ENCODE measurements at places on chromosomes 5 and 9.

GRCh38 chr9:88748566-88749261 lies 213.7 kb downstream of the NXNL2 start:
- no peak for DNase-seq

DNA sequence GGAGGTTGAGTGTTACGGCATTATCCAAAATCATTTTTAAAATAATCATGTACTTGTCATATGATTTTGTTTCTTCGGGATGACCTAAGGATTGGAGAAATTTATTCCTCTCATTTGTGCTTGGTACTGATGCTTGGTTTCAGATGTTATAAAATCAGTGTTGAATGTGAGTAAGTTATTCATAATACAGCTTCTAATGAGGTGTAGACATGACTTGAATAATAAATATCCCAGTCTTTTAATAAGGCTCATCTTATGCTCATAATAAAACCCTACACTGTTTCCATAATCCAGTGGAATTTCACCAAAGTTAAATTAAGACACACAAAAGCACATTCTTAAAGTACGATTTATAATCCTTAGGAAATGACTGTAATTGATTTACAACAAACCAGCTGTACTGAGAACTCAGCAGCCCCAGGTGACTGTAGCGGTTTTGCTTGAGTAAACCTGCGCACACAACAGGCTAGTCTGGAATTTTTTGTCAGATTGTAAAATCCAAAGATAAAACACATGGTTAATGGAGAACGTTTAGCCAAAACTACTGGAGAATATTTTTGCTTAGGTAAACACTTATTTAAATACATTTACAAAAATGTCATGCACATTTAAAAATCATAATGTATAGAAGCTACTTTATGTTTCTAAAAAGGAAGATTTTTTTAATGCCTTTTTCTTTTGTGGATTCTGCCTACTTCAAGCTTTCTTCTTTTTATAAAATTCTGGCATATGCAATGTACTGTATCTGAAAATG lies 609.8 kb upstream of the GRAMD2B start:
- no peak for DNase-seq

DNA sequence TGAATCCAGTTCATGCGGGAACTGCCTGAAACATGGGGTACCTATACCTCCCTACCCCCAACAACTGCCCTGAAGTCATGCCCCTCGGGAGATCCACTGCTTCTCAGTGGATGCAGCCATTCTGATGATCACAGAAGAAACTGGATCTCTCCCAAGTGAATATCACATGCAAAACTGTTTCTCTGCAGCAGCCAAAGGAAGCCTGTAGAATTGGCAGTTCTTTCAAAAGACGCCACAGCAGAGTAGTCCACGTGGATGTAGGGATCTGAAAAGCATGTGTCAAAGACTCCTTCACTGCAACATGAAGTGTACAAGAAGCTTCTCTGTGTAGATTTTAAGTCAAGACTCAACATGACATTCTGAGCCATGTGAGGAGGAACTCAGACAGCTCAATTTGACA lies 286.7 kb downstream of the NR3C1 start:
- no peak for DNase-seq

DNA sequence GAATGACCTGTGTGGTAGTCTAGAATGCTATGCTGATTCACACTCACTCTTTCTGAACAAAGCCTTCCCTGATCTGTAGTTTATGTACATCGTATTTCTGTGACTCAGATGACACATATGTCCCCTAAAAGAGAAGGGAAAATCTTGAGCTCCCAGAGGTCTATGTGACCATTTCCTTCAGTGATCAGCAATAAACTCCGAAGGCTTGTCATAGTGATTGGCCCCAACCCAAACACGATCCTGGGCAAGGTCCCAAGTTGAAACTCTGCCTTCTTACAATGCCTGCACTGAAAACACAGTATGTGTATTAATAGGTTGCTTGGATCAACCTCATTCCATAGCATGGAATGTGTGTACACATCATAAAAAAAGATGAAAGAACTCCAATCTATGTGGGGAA lies 685.8 kb downstream of the MAT2B start:
- DNase-seq: no peak

GRCh38 chr5:163976696-163977095 lies 471.3 kb downstream of the MAT2B start:
- DNase-seq: no peak

- DNase-seq: no peak
Observed at GRCh38 chr5:2293906-2294305, 411.2 kb upstream of the IRX4 start.

DNA sequence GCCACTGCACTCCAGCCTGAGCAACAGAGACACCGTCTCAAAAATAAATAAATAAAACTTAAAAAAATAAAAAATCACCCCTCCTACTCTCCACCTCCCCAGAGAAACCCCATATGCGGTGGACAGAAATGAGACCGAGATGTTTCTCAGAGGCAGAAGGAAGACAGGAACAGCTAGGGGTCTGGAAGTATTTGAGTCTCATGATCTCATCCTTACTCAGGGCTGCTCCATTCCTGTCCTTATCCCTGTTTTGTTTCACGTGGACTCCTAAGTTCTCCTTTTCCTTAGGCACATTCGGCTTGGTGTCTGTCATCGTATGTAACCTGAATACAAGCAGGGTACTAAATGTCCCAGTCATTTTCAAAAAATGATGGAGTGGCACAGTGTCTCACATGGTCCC lies 76.1 kb downstream of the C9orf50 start:
- no peak for DNase-seq

- no peak for DNase-seq
Observed at GRCh38 chr5:137273511-137273910, 225.6 kb downstream of the SPOCK1 start.

- DNase-seq: no peak
Observed at GRCh38 chr9:112558476-112558875, 71.8 kb downstream of the KIAA1958 start.

- no peak for DNase-seq
Observed at GRCh38 chr5:151541571-151541970, 49.6 kb downstream of the FAT2 start.

- DNase-seq: no peak
Observed at GRCh38 chr5:41617843-41618515, 107.6 kb upstream of the PLCXD3 start.

DNA sequence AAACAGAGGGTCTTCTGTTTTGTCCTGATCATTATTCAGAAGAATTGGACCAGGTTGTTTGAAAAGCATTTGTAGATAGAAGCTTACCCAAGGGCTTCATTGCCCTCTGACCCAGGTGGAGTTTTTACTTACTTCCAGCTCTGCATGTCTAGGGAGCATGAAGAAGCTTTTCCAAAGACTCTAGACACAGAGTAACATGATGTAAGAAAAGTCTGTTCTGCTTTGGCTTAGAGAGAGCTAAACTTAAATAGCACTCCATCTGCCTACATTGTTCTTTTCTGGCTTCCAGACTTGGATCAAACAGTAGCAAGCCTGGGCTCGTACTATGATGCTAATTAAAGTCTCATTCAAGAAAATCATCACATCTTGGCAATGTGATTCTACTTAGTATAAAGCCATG lies 112.1 kb downstream of the SNCAIP start:
- DNase-seq: no peak

- DNase-seq: no peak
Observed at GRCh38 chr5:109170629-109171350, 239.0 kb downstream of the PJA2 start.

All from NCI-H1436 treated with DMSO at 0.1 percent for 48 hours (cell line).